ENCODE measurements at places on chromosomes 2 and 18.

DNA sequence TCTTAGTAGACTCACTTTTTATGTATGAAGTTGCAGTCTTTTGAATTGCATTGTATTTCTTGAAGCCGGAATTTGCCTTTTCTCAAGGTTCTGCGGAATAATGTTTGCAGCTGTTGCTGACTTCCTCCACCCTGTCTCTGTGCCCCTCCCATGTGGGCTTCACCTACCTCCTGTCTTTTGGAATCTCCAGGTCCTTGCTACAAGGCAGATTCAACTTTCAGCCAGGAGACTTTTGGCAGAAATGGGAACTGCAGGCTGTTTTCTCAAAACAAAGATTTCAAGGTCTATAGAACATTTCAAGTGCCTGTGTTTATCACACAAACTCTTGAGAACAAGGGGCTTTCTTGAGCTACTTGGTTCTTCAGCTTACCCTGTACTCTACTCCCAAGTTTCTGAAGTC lies 25.6 kb downstream of the ZNF236 start:
- no peak for DNase-seq

- DNase-seq, result no peak
These were observed 7.3 kb upstream of the PLEK start for GRCh38 chr2:68357605-68358337.

GRCh38 chr18:21270453-21270852 lies 28.4 kb downstream of the GREB1L start:
- DNase-seq, result no peak

GRCh38 chr2:85830645-85831044 lies 58.1 kb downstream of the ST3GAL5 start:
- no peak for DNase-seq

DNA sequence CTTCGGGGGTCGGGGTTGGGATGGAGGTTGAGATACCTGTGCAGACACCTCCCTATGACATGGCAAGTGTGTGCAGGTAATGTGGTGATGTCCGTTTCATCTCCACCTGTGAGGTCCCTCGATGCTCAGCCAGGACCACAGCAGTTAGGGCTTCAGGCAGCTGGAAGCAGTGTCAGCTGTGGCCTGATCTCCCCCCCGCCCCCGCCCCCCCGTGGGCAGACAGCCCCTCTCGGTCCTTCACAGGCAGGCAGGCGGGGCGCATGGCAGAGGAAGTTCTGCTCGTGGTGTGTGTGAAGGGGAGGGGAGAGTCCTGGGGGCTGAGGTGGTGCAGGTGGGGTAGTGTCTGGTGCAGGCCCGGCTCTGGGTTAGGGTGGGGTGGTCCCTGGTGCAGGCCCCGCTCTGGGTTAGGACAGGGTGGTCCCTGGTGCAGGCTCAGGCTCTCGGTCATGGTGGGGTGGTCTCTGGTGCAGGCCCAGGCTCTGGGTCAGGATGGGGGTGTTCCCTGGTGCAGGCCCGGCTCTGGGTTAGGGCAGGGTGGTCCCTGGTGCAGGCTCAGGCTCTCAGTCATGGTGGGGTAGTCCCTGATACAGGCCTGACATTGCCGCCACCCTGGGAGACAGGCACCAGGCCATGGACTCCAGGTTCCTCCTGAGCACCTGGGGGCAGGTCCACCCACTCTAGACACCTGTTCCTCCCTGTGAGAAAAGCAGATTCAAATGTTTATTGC lies 94.3 kb downstream of the NFATC1 start:
- no peak for DNase-seq

GRCh38 chr2:215503381-215503780 lies 67.5 kb upstream of the FN1 start:
- DNase-seq, result no peak

DNA sequence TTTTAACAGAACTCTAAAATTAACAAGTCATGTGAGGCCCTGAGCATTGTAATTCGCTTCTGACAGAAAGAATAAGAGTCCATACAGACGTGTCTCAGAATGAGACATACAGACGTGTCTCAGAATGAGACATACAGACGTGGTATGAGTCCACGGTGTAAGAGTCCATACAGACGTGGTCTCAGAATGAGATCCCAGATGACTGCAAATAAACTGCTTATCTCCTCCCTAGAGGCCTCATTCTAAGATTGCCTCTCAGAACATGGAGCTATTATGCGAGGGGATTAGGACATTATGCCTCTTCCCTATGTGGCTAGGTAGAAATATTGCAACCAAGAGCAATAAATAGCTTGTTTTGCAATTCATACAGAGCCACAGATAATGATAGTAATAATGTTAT lies 63.9 kb downstream of the NEB start:
- DNase-seq, result no peak

GRCh38 chr2:133489641-133490410 lies 78.4 kb downstream of the NCKAP5 start:
- no peak for DNase-seq

DNA sequence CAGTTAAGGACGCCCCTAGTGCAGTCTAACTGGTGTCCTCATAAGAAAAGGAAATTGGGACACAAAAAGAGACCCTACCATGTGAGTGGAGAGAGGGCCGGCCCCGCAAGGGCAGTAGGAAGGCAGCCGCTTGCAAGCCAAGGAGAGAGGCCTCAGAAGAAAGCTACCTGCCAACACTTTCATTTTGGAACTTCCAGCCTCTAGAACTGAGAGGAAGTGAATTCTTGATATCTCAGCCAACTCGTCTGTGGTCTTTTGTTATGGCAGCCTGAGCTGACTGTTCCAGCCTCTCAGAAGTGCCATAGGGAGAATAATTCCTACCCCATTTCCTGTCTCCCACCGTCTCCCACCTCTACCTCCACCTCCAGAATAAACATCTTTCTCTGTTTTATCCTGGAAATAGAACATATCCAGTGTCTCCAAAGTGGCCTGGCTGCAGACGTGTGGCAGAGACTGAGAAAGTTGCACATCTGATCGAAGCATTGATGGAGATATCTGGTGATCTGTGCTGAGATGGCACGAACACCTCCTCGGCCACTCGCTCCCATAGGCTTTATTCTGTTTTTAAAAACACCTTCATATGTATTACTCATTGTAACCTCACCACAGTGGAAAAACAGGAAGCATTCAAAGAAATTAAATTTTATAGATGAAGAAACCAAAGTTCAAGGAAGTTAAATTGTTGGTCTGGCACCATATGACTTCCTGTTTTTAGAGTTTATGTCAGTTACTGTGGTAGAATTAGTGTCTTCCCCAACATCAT lies 39.5 kb upstream of the MARCO start:
- DNase-seq, result no peak

GRCh38 chr18:62578980-62579511 lies 56.2 kb downstream of the ZCCHC2 start:
- no peak for DNase-seq

DNA sequence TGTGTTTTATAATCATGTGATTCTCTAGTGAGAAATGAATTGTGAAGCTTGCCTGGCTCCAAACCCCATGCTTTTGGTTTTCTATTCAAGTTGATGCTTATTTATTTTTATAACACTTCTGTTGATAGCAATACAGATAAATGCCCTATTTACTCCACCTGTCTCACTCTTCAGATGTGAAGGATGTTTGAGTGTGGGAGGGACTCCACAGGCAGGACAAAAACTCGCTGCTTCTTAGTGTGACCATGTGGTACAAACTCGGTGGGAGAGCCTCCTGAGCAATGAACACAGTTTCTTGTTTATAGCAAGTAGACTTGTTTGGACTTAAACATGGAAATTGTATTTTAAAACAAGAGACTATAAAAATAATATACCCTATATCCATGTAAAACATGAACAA lies 219.7 kb downstream of the GULP1 start:
- no peak for DNase-seq

GRCh38 chr18:13323186-13323585 lies 104.6 kb downstream of the LDLRAD4 start:
- DNase-seq, result no peak

GRCh38 chr18:6886797-6887330 lies 157.3 kb downstream of the ARHGAP28 start:
- DNase-seq, result no peak

- no peak for DNase-seq
These were observed 94.4 kb upstream of the ASAP2 start for GRCh38 chr2:9112079-9112721.

GRCh38 chr18:79567481-79568147 lies 112.0 kb upstream of the CTDP1 start:
- DNase-seq, result no peak

- DNase-seq, result no peak
These were observed 60.9 kb upstream of the TWIST2 start for GRCh38 chr2:238786792-238787490.

DNA sequence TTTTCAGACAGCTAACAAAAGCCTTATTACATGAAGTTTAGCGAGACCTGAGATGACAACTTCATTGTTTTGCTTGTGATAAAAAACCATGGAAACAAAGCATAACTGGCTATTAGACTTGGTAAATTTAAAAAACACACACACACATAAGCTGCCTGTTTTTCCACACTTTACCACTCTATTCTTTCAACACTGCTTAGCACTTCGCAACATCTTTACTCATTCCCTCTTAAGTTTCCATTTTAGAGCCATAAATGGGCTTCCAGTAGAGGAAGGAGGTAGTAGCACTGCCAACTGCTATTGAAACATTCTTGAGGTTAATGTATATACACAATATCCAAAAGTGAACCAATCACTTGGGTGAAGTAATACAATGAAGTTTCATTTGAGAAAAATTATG lies 54.1 kb downstream of the BAZ2B start:
- no peak for DNase-seq

GRCh38 chr2:74105413-74105812 lies 42.3 kb downstream of the BOLA3 start:
- DNase-seq, result no peak

DNA sequence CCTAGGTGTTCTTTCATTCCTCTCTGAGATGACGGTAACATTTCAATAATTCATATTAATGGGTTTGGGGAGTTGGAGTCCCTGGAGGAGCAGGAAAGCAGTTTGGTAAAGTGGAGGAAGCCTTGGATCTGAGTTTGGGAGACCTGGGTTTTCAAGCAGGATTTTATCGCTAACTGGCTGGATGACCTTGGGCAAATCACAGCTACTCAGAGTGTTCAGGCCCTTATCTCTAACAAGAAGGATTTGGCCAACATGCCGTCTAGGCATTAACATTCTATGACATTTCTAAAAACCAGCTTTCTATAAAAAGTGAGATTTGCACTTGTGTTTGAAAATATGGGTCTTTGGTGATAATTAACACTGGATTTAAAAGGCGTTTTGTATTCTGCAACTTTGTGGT lies 59.7 kb upstream of the MEX3C start:
- no peak for DNase-seq

DNA sequence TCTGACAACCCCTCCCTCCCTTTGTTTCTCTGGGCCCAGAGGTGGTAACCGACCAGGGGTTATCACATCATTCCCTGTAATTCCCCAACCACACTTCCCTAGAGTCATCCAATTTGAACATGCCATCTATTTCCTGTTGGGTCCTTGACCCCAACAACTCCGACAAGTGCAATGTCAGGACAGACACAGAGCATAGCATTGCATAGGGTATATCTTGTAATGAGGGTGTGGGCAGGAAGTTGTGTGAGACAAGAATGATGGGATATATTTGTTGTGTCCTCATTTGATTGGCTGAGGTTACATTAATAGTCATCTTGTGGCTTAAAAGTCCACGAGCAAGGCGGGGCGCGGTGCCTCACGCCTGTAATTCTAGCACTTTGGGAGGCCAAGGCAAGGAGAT lies 33.4 kb upstream of the CNOT11 start:
- DNase-seq, result no peak

DNA sequence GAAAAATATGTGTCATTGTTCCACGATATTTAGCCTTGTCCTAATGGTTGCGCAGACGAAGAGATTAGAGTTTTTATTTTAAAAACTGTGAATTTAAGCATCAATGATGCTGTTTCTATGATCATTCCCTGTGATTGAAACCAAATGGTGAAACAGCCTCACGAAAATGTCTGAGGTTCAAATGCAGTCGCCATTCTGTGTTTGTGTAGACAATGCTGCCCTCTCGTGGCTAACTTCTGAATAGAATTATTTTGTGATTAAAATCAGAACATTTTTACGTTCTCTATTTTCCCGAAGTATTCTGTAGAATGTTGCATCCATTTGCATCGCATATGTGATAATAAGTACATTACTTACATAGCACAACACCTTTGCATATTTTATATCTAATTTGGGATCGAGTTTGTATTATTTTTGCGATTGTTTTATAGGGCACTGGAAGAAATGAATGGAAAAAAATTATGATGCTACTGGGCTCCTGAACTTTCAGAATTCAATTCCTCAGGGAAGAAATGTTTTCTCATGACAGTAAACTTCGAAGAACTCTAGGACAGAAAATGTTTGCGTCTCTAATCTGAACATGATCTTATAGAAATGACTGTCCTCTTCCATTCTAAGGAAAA lies 54.8 kb upstream of the CREB1 start:
- DNase-seq, result peak; percentile 14

GRCh38 chr2:174971868-174972781 lies 33.1 kb downstream of the CHN1 start:
- DNase-seq, result no peak

GRCh38 chr2:217147818-217148217 lies 288.0 kb upstream of the TNP1 start:
- no peak for DNase-seq

DNA sequence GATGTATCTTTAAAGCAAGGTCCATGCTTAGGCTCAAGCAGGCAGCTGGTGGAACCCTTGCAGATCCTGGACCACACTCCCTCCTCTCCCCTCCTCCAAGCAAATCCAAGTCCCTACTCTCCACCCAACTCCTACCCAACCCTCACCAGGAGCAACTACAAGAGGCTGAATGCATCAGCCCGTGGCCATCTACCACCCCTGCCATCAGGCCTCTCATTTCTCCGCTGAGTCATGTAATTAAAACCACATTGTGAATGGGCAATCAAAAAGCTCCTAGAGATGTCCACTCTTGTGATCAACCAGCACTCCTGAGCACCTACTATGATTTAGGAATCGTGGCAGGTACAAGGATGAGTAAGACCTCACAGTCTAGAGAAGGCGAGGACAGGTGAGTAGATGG lies 142.2 kb upstream of the CAPN13 start:
- DNase-seq, result no peak

GRCh38 chr2:191836853-191837769 lies 9.8 kb downstream of the CAVIN2 start:
- no peak for DNase-seq

GRCh38 chr18:48181857-48182256 lies 227.3 kb downstream of the ZBTB7C start:
- no peak for DNase-seq

DNA sequence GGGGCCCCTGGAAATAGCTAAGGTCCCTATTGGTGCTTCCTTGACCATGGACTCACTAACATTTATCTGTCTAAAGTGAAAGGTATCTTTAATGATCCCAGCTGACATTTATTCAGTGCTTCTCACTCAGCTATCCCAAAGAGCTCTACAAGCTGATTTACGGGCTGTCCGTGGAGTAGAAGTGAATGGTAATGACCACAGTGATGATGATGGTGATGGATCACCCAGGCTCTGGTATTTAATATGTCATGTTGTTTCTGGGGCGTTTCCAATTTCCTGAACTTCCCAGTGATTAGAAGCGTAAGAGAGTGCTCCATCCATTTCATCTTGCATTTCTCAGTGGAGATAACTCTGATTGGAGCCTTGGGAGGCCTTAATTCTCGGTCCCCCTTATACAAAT lies 304.3 kb downstream of the HRH4 start:
- no peak for DNase-seq

- DNase-seq, result no peak
These were observed 4.7 kb upstream of the KCNE4 start for GRCh38 chr2:223047260-223047761.

Measured in stimulated activated CD8-positive, alpha-beta memory T cell treated with anti-CD3 and anti-CD28 coated beads, Interleukin-4, amount 100 ng/mL, for 4 hours (primary cell).